ENCODE measurements at places on chromosomes 3 and 15.

GRCh38 chr15:82979726-82980125 lies 6.3 kb upstream of the RAMAC start:
- DNase-seq: no peak

DNA sequence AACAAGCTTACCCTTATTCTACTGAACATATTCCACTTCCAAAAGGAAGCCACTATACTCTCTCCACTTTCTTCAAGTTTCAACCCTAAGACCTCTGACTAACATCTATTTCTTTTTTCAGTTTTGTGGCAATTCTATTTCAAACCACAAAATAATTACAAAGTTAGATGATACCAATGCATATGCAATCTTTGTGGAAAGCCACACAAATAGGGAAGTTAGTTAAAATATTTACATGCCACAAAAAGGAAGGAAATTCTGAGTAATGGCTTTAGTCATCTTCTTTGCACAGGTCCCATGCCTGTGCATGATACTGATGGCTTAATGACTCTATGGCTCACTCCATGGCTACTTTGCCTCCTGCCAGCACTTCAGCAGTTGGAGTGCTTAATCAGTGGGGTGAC lies 57.0 kb upstream of the MCTP2 start:
- no peak for DNase-seq

GRCh38 chr3:69871868-69872267 lies 127.7 kb upstream of the SAMMSON start:
- no peak for DNase-seq

- no peak for DNase-seq
These were observed 322.2 kb upstream of the SATB1 start for GRCh38 chr3:18747383-18747782.

GRCh38 chr15:98405013-98405412 lies 243.3 kb upstream of the IGF1R start:
- DNase-seq: no peak

DNA sequence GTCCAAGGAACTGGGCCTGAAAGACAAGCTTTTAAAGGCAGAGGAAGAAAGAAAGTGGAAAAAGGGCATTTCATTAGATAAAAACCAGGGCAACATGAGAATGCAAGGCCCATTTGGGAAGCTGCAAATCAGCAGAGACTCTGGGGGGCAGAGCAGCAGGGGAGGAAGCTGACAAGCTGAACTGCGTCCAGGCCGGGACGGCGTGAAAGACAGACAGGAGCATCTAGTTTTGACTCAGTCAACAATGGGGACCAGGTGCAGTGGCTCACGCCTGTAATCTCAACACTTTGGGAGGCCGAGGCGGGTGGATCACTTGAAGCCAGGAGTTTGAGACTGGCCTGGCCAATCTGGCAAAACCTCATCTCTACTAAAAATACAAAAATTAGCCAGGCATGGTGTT lies 69.9 kb downstream of the CDC25A start:
- DNase-seq: no peak

DNA sequence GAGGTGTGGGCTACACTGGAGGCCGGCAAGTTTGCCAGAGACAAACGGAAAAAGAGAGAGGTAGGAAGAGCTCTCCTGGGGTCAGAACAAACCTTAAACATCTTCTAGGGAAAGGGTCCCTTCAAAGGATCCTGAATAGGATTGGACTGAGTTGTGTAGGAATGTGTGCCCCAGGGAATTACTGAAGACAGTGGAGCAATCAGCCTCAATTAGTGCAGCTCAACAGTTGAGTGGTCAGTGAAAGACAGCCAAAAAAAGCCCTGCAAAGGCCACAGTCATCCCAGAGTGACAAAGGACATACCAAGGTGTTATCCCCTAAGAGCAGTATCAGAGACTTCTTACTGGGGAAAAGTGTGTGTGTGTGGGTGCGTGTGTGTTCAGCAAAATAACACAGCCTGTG lies 70.3 kb downstream of the NUP210 start:
- no peak for DNase-seq

DNA sequence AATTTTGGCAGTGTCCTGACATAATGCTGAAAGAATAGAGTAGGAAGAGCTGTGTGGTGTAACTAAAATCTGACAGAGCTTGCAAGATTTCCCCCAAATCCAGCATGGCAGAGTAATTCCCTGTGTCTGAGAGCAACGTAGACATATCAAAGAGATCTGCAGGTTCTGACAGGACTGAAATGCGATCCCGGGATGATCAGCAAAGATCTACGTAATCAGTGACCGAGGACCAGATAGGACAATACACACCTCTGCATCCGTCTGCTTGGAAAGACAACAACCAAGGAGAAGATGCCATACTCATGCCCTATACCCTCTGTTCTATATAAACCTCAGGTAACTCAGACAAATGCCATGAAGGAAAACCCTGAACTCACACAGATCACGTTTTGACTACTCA lies 26.6 kb upstream of the SYNPR start:
- no peak for DNase-seq

- DNase-seq: no peak
These were observed 66.3 kb downstream of the STAG1 start for GRCh38 chr3:136685882-136686281.

GRCh38 chr3:10992943-10993728 lies 588 bp downstream of the SLC6A1 start:
- DNase-seq: no peak

DNA sequence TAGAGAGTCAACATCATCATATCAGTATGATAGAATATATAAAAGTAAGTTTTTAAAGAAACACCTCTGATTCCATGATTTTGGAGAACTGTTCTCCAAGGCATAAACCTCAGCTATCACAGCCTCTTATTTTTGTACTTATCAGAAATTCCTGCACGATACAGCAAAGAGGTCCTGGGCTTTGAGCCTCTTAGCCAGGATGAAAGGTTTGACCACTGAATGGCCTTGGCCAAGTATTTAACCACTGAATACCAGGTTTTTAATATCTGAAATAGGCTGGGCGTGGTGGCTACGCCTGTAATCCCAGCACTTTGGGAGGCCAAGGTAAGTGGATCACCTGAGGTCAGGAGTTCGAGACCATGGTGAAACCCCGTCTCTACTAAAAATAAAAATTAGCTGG lies 1.9 kb upstream of the FAM174B start:
- no peak for DNase-seq

DNA sequence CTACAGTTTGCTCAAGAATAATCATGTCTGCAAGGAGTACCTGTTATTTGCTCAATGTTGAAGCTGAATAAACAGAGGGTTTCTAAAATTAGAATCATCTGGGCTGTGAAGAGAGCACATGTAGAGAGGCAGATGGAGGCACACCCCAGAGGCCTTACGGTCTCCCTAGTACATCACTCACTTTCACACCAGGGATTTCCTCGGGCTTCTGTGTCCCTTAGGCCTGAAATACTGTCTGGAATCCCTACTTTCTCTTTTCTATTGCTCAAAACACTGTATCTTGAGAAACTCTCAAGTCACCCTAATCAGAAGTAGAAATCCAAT lies 473.7 kb upstream of the ROBO2 start:
- DNase-seq: no peak

All from myocyte (in vitro differentiated cells).